Ammon's horn (tissue), 1 donor: ENCODE measurements at places on chromosomes 4 and X.
A peak's percentile ranks its signal among the peaks of the same experiment; 100 is the strongest.

- no peak for DNase-seq
Observed at GRCh38 chr4:174080361-174080760, 203.1 kb downstream of the FBXO8 start.

DNA sequence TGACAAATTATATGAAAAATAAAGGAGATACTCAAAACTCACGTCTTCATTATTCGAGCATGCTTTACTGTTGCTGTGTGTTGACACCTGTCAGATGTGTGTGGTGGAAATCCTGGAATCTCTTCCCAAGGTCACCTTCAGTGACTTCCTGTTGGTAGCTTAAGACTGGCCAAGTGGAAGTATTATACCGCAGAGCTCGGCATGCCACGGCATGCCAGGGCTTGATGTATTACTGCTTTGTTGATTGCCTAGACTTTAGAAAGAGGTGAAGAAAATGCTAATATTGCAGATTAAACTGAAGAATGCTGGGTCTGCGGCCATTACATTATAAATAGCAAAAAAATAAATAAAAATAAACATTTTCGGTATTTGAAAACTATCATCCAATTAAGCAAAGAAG lies 4.6 kb downstream of the TREX2 start:
- DNase-seq, result no peak

DNA sequence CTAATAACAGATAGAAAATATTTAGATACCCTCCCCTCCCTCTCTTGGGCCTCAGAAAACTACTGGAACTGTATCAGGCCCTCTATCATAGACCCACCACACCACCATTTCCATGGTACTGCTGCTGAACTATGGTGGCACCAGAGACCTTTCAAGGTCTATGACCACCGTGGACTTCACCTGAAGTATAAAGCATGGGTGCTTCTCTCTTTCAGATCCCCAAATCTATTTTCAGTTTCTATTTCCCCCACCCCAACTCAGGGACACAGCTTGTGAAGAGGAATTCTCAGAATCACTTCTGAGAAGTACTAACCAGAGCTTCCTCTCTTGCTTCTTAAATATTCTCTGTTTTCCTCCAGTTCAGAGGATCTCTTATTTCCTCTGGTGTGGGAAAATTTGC lies 840.8 kb upstream of the HTR2C start:
- DNase-seq, result no peak

DNA sequence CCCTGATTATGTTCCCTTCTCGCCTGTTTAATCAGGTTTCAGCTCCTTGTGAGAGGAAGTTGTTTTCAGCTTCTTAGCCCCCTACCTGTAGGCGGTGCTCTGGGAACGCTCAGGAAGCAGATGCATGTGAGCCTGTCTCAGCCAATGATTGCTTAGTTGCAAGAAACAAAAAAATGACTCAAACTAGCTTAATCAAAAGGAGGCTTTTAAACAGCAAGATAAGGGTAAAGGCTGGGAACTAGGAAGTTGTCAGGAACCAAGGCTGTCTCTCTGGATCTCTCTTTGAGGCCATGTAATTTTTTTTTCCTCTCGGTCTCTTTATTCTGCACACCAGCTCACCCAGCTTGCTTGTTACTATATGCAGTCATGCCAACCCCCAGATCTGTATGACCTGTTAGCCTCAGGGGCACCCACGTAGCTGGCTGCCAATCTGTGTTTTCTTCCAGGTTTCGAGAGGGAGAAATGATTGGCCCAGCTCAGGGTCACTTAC lies 109.1 kb downstream of the PTTG2 start:
- peak; percentile 61 for DNase-seq

GRCh38 chrX:94435799-94436198 lies 761.8 kb downstream of the FAM133A start:
- DNase-seq, result no peak

DNA sequence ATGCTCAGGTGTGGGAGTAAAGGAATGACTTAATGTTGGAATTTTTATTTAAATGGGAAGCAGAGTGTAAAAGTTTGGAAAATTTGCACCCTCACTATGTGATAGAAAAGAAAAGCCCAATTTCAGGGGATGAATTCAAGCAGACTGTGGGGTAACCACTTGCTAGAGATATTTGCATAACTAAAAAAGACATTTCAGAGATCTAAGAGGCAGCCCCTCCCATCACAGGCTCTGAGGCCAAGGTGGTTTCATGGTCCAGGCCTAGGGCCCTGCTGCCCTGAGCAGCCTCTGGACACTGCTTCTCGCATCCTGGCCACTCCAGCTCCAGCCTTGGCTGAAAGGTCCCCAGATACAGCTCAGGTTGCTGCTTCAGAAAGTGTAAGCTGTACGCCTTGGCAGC lies 5.9 kb upstream of the XPNPEP2 start:
- DNase-seq, result no peak

GRCh38 chrX:110258552-110258951 lies 59.3 kb downstream of the AMMECR1 start:
- no peak for DNase-seq

DNA sequence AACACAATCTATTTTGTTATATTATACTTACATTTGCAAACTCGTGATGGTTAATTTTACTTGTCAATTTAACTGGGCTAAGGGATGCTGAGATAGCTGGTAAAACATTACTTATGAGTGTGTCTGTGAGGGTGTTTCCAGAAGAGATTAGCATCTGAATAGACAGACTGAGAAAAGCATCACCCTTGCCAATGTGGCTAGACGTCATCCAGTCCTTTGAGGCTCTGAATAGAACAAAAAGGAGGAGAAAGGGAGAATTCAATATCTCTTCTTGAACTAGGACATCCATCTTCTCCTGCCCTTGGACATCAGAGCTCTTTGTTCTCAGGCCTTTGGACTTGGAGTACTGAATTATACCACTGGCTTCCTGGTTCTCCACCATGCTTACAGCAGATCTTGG lies 154.6 kb downstream of the EPHA5 start:
- DNase-seq, result no peak

GRCh38 chr4:52037689-52038102 lies 403 bp downstream of the SGCB start:
- peak; percentile 61 for DNase-seq

DNA sequence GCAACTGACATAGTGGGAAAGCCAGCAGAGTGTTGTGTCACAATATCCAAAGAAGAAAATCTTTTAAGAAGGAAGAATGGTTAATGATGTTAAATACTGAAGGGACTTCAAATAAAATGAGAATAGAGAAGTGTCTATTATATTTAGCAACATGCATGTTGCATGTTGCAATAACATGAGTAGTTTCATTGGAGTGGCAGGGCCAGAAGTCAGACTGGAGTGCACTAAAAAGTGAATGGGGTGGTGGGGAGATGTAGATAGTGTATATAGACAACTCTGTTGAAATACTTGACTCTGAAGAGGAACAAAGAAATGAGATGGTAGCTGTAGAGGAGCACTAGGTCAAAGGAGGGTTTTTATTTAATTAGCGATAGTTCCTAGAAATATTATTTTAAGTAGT lies 9.5 kb upstream of the AMMECR1 start:
- DNase-seq, result no peak

- no peak for DNase-seq
Observed at GRCh38 chr4:9901257-9901656, 119.8 kb downstream of the DRD5 start.

GRCh38 chrX:13220916-13221315 lies 98.9 kb downstream of the ATXN3L start:
- no peak for DNase-seq

DNA sequence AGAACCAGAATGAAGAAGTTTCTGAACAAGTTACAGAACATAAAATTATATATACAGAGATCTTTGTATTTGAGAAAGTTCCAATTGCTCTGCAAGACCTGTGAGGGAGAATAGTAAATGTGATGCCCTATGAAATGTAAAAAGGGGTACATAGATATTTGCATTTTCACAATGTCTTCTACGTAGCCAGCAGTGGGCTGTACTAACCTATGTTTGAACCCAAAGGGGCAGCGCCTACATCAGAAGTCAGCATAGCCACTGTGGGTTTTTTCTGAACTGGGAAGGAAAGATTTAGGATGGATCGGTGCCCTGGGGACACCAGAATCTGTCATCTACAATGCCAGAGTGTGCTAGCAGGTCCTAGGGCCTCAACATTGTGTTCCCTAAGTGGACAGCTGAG lies 69.5 kb upstream of the CT45A1 start:
- DNase-seq, result no peak

GRCh38 chrX:132119283-132119682 lies 8.5 kb downstream of the FRMD7 start:
- no peak for DNase-seq

DNA sequence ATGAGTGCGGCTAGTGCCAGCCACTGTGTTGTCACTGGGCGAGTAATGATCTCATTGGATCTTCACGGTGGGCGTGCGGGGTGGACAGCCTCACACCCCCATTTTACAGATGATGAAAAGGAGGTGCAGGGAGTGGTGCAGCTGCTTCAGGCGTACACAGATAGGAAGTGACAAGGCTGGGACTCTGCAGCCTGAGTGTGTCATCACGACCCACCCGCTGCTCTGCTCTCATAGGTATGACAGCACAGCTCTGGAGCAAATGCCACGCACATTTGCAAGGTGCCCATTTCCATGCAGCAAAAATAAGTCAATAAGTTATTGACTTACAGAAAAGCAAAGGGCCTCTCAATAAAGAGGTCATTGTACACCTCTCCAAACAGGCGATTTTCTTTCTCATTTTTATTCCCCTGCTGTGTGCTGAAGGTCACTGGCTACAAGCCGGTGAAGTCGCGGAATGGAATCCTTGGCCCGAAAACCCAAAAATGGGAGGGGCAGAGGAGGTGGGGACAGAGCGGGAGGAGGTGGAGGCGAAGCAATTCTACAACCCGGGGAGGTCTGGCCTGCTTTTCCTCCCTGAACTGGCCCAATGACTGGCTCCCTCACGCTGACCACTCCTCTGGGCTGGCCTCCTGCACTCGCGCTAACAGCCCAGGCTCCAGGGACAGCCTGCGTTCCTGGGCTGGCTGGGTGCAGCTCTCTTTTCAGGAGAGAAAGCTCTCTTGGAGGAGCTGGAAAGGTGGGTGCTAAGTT lies at the start of gene SOD3:
Gene SOD3 (plus strand): TSS at position 658 of the 750 bp plus-strand sequence. CDS start 3,949 bp downstream, outside the sequence.
- DNase-seq, result peak; percentile 74

GRCh38 chr4:55758066-55758465 lies 61.5 kb upstream of the EXOC1L start:
- DNase-seq, result no peak

DNA sequence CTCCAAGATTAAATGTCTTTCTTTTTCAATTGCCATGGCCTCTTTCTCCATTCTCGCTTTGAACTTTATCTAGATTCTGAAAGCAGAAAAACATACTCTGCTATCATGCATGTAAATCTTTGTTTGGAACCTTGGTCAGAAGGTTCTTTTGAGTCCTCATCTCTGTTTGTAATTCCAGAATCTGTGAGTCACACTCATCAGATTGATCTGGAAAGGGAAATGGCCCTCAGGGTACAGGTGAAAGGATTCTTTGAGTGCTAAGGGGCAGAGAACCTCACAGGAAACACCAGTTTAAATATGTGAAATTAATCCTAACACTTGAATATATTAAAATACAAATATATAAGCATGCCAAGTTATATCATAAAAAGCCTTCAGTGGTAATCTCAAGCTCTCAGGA lies 211.0 kb upstream of the ADGRL3 start:
- no peak for DNase-seq

GRCh38 chr4:73692701-73693100 lies 47.7 kb upstream of the CXCL8 start:
- DNase-seq, result no peak

- DNase-seq, result no peak
Observed at GRCh38 chr4:54099748-54100574, at the start of gene GSX2. Gene GSX2 (plus strand): TSS chr4:54100163. CDS start chr4:54100345, 182 bp downstream.

DNA sequence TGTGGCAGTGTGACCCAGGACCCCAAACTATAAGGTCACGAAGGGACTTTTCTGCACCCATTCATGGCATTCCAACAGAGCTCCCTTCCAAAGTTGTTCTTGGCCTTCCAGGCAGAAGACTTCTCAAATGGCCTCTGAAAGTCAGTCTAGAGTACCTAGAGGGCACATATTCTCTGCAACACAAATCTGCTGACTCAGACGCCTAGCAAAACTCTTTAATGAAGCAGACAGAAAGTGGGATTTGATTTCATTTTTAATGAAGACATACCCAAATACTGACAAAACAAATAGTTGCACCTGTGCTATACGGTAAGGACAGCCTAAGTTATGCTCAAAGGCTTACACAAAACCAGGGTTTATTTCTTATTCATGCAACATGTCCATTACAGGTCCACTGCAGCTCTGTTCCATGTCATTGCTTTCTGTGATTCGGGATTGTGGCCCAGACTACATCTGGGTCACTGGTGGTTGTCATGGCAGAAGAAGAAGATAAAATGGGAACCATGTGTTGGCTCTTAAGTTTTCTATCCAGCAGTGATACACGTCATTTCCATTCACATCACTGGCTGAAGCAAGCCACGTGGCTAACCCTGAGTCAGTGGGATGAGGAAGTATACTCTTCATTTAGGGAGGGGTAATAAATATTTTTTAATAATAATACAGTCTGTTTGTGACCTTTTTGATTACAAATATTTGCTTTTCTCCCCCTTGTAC lies 57.7 kb downstream of the NAT8L start:
- no peak for DNase-seq

DNA sequence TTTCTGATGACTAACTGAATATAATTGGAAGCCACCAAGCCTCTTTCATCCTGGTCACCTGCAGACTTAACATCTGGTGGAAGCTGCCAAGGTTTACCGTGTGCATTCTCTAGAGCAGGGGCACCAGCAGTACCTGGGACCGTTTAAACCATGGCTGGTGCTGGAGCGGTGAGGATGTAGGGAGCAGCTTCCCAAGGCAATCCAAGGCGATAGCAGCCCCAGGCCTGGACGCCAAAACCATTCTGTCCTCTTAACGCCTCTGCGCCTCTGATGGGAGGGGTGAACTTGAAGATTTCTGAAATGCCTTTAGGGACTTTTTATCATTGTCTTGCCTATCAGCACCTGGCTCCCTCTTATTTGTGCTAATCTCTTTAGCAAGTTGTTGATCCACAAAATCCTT lies 37.3 kb upstream of the SPANXN2 start:
- no peak for DNase-seq

DNA sequence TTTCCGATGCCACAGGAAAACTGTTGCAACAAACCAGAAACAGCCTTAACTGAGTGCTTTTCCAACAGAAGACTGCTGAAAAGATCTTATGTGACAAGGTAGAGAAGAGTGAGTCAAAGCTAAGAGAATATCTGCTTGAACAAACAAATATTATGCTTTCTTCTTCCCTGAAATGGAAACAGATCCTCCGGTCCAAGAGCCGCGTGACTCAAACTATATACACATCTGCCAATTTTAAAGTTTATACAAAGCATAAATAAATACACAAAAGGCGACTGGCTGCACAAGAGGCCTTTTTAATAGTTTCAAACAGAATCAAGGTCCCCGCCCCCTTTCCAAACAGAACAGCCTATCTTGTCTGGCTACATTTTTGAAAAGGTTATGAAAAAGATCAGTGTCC lies 329.7 kb upstream of the F9 start:
- DNase-seq, result no peak

DNA sequence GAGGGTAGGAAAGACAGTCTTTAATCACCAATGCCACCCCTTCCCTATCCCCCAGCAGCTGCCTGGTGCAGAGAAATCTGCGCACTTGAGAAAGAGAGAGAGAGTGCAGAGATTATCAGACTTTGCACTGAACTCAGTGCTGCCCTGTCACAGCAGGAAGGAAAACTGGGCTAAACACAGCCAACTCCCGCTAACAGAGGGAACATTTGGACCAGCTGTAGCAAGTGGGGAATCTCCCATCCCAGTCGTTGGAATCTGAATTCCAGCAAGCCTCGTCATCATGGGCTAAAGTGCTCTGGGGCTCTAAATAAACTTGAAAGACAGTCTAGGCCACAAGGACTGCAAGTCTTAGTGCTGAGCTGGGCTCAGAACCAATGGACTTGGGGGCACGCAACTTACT lies 168.7 kb downstream of the DLG3 start:
- DNase-seq, result no peak
